ENCODE measurements at places on chromosomes 6 and 20.

DNA sequence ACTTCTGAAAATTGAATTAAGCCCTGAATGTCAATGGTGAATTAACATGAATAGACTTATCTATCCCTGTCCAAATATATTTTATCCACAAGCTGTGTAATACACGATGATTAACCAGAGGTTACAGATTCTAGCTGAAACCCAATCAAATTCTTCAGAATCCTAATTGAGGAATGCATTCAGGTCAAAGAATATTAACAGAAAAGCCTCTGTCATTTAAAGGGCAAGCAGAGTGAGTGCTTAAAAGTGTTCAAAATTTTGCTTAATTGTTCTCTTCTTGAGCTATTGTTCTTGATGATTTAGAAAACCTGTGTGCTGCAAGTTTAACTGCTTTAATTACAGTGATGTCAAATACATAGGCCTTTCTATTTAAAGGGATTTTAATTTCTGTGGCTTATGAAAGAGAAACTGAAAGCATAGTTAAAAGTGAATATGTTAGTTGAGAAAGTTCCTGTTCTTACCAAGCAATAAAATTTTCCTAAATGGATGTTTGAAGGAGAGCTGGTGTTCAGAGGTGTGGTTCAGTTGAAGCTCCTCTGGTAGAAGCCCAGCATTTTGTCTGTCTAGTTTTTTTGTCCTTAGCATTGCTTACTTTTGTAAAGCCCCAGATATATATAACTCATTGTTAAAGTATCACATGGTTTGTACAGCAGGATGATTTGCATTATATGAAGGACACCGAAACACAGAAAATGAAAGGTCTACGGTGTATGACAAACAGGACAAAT is 466.3 kb upstream of the PLCB4 start:
- DNase-seq: peak; percentile 40

- no peak for DNase-seq
Measured at GRCh38 chr6:80363501-80364122, 257.1 kb downstream of the BCKDHB start.

- no peak for DNase-seq
Measured at GRCh38 chr6:137913996-137914529, 47.0 kb downstream of the TNFAIP3 start.

GRCh38 chr20:36162272-36162966 is 7.9 kb downstream of the EPB41L1 start:
- DNase-seq: no peak

DNA sequence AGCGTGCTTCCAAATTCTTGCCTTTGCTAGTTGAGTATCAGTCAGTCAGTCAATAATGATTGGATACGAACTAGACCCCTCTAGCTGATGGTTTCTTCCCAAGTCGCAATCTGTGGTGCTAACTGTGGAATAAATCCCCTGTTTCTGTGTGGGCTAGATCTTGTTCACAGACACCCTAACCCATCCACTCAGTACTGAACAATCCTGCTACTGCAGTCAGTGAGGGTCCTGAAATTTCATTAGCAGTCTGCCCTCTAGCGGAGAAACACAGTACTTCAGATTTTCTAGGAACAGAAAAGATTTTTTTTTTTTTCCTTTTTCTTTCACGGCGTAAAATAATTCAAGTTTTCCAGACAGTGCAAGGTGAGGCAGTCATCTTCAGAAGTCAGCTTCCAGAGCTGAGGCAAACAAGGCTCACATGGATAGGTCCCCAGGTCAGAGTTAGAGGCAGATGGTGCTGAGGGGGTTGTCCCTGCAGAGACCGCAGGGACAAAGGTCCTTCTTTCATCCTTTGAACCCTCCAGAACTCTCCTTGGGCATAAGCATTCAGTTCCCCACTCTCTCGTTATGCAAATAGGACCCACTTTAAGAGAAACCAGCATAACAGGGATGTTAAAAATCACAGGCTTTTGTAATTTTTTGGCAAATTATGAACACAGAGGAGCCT is 119.6 kb downstream of the SCML4 start:
- DNase-seq: peak; percentile 33

GRCh38 chr20:29873946-29874345 is 1383.5 kb upstream of the DEFB115 start:
- no peak for DNase-seq

- DNase-seq: peak; percentile 6
Measured at GRCh38 chr6:9543649-9544048, 871.2 kb downstream of the TFAP2A start.

DNA sequence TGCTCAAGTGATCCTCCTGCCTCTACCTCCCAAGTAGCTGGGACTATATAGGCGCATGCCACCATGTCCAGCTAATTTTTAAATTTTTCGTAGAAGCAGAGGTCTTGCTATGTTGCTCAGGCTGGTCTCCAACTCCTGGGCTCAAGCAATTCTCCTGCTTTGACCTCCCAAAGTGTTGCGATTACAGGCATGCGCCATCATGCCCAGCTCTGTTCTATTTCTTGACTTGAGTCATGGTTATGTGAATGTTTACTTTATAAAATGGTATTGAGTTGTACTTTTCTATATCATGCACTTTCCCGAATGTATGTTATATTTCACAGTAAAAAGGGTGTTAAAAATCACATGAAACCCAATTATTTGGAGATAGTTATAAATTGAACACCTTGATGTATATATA is 17.3 kb upstream of the ATXN1 start:
- no peak for DNase-seq

DNA sequence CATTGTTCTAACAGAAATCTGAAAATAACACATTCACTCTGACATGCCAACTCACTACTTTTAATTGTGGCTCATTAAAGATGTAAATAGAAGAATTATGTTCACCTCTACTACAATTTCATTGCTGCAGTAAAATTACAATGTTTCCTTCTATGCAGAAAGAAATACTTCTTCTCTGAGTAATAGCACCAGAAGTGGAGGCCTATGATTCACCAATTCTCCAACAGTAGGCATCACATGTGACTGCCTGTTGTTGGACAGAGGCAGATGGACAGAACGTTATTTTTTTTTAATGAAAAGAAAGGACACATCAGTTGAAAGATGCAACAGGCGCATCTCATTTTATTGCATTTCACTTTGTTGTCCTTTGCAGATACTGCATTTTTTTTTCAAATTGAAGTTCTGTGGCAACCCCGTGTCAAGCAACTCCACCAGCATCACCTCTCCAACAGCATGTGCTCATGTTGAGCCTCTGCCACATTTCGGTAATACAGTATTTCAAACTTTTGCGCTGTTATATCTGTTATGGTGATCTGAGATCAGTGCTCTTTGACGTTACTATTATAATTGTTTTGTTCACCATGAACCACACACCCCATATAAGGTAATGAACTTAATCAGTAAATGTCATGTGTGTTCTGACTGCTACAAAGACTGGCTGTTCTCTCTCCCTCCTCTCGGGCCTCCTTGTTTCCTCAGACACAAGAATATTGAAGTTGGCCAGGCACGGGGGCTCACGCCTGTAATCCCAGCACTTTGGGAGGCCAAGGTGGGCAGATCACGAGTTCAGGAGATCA is 121.4 kb downstream of the ATXN1 start:
- peak; percentile 79 for DNase-seq

- no peak for DNase-seq
Measured at GRCh38 chr6:81054036-81054435, 698.4 kb downstream of the TENT5A start.

GRCh38 chr6:21900730-21901129 is 307.2 kb downstream of the SOX4 start:
- no peak for DNase-seq

DNA sequence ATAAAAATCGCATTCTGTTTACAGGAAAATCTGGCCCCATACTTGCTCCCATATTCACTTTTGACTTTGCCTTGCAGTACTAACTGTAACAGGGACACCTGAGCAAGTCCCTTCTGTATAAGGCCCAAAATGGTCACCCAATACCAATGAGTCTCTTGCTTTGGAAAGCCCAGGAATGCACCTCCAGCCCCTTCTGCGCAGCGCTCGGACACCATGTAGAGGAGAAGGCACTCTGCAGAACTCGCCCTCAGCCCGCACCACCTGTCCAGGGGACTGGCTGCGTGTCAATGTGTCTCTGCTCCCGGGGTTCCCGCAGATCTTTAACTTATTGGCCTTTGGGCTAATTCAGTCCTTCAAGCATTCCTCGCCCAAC is 746 bp upstream of the PRND start:
- DNase-seq: no peak

- peak; percentile 57 for DNase-seq
Measured at GRCh38 chr6:36676141-36677058, 2.1 kb upstream of the CDKN1A start.

Measured in ACHN (cell line).